ENCODE measurements at places on chromosomes 11 and 22. TPM values are rescaled to one million over a fixed set of nuclear protein-coding genes. Genes with fewer than 3 reads are reported as not detected.

The SLC22A8 gene
- polyA plus RNA-seq = not detected

The FGF19 gene
- not detected for polyA plus RNA-seq

The AP5B1 gene
- 20.8 TPM for polyA plus RNA-seq

DNA sequence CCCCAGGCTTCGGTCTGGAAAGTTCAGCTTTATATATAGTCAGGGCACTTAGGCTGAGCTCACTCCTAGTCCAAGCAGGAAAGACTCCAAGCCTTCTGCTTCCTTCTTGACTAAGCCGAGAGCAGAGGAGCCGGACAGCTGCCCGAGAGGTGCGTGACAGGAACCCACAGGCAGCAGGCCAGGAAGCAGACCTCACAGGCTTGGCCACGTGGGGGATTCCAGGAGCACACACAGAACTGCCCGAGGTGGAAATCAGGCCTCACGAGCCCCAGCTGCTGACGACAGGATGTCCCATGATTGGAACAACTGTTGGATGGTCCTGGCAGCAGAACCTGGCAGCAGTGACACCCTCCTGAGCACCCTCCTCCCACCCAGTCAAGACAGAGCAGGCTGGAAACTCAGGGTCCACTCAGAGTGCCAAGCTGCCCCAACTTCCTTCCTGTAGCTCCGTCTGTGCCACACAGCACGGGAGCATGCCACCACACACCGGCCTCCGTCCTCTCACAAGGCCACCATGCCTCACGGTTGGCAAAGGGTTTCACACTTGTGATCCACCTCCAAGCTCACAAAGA, 5.4 kb downstream of the PLA2G6 start:
- H3K27ac ChIP-seq = peak overlapping the region; percentile 98
- peak overlapping the region; percentile 83 for H3K4me3 ChIP-seq
- DNase-seq = peak; percentile 71
- peaks cover 79% of the 10 kb centered on the region for H3K4me1 ChIP-seq

- peaks cover 11% of the 10 kb centered on the region for H3K36me3 ChIP-seq
- DNase-seq = no peak
- H3K27ac ChIP-seq = no peak overlapping the region
- H3K27me3 ChIP-seq = peaks cover 2% of the 10 kb centered on the region
- no peak overlapping the region for H3K4me3 ChIP-seq
- H3K4me1 ChIP-seq = no peaks in the 10 kb centered on the region
These were observed 14.1 kb upstream of the B3GNT6 start for GRCh38 chr11:77019976-77020595.

- H3K27ac ChIP-seq = no peak overlapping the region
- H3K4me3 ChIP-seq = no peak overlapping the region
- H3K36me3 ChIP-seq = no peaks in the 10 kb centered on the region
- H3K27me3 ChIP-seq = peaks cover 24% of the 10 kb centered on the region
- DNase-seq = no peak
- H3K4me1 ChIP-seq = no peaks in the 10 kb centered on the region
These were observed 5.0 kb upstream of the SCUBE2 start for GRCh38 chr11:9096427-9096826.

Data from immature natural killer cell (primary cell).